ENCODE measurements at places on chromosomes 4 and X.

DNA sequence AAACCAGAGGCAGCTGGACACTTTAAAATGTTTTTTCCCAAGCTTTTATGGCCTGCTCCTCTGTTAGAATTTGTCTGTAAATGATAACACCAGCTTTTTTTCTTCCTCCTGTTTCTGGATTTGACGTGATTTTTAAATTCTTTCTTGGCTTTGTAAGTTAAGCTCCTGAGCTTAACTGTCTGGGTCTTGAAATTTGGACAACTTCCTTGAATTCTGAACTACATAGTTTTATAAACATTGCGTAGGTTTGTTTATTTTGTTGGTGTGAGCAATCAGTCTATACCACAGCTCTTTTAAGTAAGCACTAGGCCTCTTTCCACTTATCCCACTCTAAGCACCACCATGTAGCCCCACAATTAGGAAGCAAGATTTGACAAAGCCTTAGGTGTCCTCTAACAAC lies 144.4 kb upstream of the GUCY1A1 start:
- no peak for DNase-seq

GRCh38 chrX:46152756-46153155 lies 392.5 kb downstream of the ZNF674 start:
- DNase-seq = no peak

GRCh38 chr4:25424539-25425228 lies 47.6 kb downstream of the ANAPC4 start:
- DNase-seq = no peak

- DNase-seq = no peak
Measured at GRCh38 chr4:141463678-141464077, 172.7 kb upstream of the IL15 start.

- peak; percentile 70 for DNase-seq
Measured at GRCh38 chr4:81505004-81505598, 33.4 kb upstream of the RASGEF1B start.

GRCh38 chr4:128427832-128428366 lies 140.3 kb upstream of the PGRMC2 start:
- DNase-seq = no peak
